Nephron progenitor cell (in vitro differentiated cells): ENCODE measurements at places on chromosomes 12 and 14.

GRCh38 chr12:87150969-87151662, 878.1 kb downstream of the C12orf50 start:
- DNase-seq = no peak

- no peak for DNase-seq
These were observed 17.8 kb upstream of the PPP2R5C start for GRCh38 chr14:101743701-101744100.

- DNase-seq = no peak
These were observed 89.9 kb upstream of the RFX4 start for GRCh38 chr12:106492857-106493256.

GRCh38 chr12:128649902-128650301, 173.9 kb downstream of the SLC15A4 start:
- no peak for DNase-seq

DNA sequence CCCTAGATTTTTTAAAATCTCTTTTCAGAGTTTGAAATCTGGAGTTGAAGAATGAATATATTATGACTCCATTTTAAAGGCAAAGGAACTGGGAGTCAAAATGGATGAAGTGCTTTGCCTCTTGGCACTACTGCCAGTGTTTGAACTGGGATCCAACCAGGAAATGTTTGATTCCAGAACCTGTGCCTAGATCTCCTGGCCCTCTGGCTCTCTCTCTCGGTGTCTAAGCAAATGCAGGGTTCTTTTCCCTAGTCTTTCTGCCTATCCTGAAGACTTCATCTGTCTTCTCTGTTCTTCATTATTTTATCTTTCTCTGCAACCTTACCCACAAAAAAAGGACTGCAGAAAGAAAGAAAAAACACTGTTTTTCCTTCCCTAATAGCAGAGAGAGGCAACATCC, 17.0 kb downstream of the BTG1 start:
- no peak for DNase-seq
